Renal cortical epithelial cell (primary cell): ENCODE measurements at places on chromosomes 16 and 17. TPM values are rescaled to one million over a fixed set of nuclear protein-coding genes. Genes with fewer than 3 reads are reported as not detected.

- peak; percentile 30 for DNase-seq
Observed at GRCh38 chr17:58587713-58588117, 73.3 kb upstream of the MTMR4 start.

DNA sequence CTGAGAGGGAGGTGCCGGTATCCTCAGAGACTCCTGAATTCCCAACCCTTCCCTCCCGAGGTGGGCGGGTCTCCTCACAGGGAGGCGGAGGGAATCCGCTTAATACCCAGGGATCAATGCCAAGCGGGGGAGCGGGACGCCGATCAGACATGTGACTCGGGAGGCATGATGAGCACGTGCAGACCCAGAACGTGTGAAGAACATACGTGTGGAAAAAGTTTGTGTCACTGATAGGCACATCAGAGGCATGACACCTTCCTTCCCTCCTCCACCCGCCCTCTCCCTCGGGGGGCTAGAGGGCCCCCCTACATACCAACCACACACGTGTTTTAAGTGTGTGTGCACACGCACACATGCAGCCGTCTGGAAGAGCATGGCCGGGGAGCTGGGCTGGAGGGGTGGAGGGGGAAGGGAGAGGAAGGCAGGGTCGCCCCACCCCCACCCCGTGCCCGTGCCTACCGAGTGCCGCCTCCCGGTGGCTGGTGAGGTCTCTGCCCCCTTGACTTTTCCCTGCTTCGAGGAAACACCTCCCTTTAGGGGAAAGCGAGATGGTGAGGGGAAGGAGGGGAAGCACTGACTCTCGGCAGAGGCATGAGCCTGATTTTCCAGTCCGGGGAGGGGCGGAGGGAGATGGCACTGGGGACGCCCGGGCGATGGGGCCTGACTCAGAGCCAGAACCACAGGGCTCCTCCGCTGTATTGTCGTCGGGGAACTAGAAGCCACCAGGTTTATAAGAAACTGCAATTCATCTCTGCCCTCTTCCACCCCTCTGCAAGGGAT lies 12.1 kb upstream of the TBX21 start:
- no peak for DNase-seq

DNA sequence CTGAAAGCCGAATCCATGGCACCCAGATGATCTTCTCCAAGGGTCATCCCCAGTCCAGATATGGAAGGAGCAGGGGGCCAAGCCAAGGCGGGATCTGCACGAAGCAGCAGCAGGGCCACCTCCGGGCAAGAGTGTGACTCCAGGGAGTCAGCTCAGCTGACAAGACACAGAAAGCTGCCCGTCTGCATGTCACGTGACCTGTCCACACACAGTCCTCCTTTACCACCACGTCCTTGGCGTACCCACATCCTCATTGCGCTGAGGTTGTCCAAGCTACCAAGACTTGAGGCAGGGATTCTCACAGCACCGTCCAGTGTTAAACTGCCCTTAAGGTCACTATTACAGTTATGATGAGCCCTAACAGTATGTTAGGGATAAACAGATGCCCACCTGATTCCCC lies 11.3 kb upstream of the CYTH1 start:
- no peak for DNase-seq

GRCh38 chr17:41773190-41773588 lies 13.3 kb downstream of the JUP start:
- DNase-seq: peak; percentile 91

DNA sequence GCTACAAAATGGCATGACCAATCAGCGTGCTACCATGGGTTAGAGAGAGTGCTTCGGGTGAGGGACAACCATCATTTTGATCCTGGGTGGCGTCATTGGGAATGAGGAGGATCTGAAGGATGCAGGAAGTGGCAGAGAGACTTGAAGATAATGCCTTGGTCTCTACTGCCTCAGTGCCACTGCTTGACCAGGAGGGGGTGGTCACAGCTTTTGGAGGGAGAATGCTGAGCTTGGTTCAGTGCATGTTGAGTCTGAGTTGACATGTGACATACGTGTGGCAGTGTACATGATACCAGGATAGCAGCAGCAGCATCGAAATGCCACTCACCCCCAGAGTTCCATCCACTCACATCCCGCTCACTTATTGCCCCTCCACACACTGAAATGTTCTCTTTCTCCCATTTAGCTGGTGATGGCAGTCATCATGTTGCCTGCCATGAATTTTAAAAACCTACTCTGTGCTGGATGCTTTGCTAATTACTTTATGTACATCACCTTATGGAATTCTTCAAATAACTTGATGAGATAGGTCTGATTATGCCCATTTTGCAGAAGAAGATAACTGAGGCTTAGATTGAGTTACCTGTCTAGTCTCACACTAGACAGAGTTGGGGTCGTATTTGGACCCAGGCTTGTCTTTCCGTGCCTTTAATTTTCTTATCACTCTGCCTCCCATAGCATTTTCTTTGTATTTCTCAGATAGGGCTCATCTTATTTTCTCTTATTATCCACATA lies 36.7 kb downstream of the ARSG start:
- no peak for DNase-seq

ZFP3 gene
- 1.6 and 4.9 TPM in 2 replicates for total RNA-seq

GRCh38 chr16:64621616-64622015 lies 500.2 kb downstream of the CDH11 start:
- no peak for DNase-seq

DNA sequence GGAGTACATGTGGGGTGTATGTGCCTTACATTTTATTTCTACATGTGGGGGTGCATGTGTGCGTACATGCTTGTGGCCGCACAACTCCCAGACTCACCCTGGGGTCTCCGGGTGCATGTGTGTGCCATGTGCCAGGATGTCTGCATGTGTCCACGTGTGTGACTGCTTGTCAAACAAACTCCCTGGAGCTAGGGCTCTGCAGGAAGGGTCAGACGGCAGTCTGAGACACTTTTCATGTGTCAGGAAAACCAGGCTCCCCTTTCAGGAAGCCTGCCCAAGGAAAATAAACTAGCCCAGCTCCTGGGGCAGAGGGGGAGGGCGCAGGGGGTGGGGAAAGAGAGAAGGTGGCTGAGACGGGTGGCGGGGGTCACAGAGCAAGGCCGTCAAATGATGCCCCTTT lies 44.7 kb downstream of the FZD2 start:
- no peak for DNase-seq

PLEKHH3 gene
- total RNA-seq: 9.6 and 14.2 TPM in 2 replicates

- DNase-seq: peak; percentile 90
Observed at GRCh38 chr16:71927383-71927782, 32.1 kb downstream of the IST1 start.

DNA sequence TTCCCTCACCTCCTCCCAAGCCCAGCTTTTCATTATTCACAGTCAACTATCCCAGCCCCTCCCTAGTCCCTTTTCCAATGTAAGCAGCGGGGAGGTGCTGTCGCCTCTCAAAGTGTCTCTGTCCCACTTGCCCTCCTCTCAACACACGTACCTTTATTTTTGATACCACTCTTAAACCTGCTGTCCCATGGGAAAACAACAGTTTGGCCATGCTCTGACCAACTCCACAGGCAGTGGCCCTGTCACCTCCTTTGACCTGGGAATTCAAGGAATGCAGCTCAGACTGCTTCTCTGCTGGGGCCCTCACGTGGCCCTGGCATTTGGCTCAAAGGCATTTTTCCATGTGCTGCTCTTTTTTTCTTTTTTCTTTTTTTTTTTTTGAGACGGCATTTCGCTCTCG lies 4.2 kb downstream of the LYRM9 start:
- DNase-seq: peak; percentile 89

GRCh38 chr16:59527206-59527997 lies 793.3 kb upstream of the GOT2 start:
- DNase-seq: peak; percentile 2

C16orf54 gene
- not detected in 2 replicates for total RNA-seq

- DNase-seq: no peak
Observed at GRCh38 chr17:8968503-8968902, 3.0 kb upstream of the PIK3R5 start.

DNA sequence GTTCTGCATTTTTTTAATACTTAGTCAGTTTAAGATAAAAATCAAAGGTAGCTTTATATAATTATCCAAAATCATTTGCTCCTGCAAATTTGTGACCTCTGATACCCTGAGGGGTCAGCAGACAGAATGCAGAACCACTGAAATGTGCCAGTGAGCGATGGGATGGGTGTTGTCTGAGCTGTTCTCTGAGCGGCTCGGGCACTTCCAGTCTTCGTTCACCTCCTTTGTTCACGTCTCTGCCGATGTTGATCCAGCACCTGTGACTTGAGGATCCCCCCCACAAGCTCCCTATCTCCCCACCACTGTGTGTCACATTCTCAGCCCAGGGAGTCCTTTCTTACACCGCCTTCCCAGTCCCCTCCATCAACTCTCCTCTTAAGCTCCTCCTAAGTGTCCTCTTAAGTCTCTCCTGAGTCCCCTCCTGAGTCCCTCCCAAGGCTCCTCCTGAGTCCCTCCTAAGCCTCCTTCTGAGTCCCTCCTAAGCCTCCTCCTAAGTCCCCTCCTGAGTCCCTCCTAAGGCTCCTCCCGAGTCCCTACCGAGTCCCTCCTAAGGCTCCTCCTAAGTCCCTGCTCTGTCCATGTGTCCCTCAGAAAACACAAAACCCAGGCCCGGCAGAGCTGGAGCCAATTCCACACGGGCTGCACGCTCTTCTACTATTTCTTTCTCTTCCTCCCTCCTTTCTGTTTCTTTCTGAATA lies 47.5 kb downstream of the RNF213 start:
- DNase-seq: no peak

CLEC19A gene
- not detected in 2 replicates for total RNA-seq

- no peak for DNase-seq
Observed at GRCh38 chr16:35823342-35823741, 2363.9 kb downstream of the TP53TG3F start.

DNA sequence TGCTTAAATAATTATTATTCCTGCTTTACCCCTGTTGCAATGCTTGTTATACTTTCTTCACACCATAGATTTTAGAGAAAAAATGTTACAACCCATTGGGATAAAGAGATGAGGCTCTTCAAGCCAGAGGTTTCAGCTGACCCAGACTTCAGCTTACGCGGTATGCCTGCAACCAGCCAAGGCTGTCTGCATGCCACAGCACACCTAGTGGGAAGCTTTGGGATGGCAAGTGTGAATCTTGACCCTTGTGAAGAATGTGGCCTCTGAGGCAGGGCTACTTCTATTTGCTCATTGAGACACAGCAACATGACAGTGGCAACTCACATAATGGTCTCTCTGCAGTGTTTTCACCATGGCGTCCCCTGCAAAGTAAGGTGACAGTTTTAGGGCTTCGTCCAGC lies 193.9 kb upstream of the PIRT start:
- no peak for DNase-seq

OR1F1 gene
- not detected in 2 replicates for total RNA-seq

DNA sequence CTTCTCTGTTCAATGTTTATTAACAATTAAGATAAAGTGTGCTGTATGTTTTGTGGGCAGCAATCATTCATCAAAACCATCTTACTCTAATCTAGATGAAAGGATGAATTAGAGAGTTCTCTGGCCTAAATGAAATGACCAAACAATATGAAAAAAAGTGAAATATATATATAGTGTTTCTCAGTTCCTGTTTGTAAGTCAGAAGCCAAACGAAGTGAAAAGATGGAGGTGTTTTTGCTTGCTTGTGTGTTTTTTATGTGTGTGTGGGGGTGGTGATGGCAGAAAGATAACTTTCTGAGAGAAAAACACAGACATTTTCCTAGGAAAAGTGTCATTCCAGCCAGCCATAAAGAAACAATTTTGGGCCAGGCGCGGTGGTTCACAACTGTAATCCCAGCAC lies 138.6 kb downstream of the CDH8 start:
- DNase-seq: no peak

DNA sequence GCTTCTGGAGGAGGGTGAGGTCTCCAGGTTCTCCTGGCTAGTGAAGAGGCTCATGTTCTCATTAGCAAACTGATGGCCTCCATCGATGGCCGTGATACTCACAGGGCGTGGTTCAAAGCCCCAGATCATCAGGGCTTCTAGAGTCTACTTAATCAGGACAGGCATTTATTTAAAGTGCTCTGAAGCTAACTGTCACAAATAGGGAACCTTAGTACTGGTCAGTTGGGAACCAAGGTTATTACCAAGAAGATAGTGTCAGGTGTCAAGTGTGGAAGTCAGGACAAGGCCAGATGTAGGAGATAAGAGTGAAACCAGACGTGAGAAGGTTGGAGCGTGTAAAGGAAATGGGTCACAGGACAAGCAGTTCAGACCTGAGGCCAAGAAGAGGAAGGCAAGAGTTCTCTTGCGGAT lies 56.9 kb downstream of the PIGL start:
- no peak for DNase-seq

OSGIN1 gene
- 0.69 and 1.4 TPM in 2 replicates for total RNA-seq

- no peak for DNase-seq
Observed at GRCh38 chr17:53135969-53136368, 686.8 kb upstream of the KIF2B start.

DNA sequence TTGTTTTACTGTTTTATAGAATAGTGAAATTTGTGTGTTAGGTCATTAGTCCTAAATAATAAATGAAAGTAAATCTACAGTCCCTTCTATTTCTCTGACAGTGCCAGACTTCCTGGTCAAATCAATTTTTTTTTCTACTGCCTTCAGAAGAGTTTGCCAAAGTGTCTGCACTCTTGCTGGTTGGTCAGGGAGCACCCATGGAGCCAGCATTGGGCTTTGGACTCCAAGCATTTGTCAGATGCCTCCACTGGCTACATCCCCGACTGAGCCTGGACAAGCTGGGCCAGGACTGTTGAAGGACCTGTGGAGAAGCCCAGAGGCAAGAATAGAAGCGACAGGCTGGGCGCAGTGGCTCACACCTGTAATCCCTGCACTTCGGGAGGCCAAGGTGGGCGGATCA lies 53.7 kb downstream of the ELAC2 start:
- no peak for DNase-seq

IGF2BP1 gene
- 0.45 and 1.4 TPM in 2 replicates for total RNA-seq

DNA sequence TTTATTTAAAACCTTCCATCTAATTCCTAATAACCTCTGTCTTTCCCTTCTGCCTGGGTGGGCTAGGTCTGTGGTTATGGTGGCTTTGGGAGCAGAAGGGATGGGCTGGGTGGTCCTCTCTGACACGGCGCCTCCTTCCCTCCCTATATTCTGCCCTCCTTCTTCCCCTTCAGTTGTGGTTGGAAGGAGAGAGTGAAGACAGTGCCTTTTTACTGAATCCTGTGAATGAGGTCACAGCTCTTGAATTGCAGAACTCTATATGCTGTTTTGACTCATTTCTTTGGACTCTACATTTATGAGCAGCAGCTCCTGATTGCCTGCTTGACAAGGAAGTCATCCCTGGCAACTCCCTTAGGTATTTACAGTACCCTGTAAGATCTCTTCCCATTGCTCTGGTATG lies 256.0 kb upstream of the ELAC2 start:
- DNase-seq: no peak

- no peak for DNase-seq
Observed at GRCh38 chr16:84800158-84800978, 19.4 kb upstream of the CRISPLD2 start.

SPATA33 gene
- 3.0 and 7.9 TPM in 2 replicates for total RNA-seq

- DNase-seq: no peak
Observed at GRCh38 chr16:3528406-3528805, 27.6 kb downstream of the CLUAP1 start.

DNA sequence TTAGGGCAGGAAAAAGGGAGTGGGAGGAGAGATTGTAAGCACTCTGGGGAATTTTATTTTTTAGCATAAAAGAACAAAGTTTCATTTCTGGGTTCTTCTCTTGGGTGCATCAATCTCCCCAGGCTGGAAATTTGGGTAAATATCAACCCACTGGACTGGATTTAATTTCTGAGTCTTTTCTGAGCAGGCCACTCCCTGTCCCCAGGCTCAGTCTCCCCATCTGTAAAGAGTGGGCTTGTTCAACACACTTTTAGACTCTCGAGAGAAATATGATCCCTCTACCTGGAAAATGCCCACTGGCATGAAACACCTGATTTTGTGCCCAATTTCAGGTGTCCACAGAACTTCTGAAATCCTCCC lies 617 bp upstream of the VTN start:
- DNase-seq: no peak

- DNase-seq: no peak
Observed at GRCh38 chr17:81918832-81919545, 1.0 kb upstream of the SIRT7 start.
